ENCODE measurements at places on chromosomes 3 and 15. TPM values are rescaled to one million over a fixed set of nuclear protein-coding genes. Genes with fewer than 3 reads are reported as not detected.

DNA sequence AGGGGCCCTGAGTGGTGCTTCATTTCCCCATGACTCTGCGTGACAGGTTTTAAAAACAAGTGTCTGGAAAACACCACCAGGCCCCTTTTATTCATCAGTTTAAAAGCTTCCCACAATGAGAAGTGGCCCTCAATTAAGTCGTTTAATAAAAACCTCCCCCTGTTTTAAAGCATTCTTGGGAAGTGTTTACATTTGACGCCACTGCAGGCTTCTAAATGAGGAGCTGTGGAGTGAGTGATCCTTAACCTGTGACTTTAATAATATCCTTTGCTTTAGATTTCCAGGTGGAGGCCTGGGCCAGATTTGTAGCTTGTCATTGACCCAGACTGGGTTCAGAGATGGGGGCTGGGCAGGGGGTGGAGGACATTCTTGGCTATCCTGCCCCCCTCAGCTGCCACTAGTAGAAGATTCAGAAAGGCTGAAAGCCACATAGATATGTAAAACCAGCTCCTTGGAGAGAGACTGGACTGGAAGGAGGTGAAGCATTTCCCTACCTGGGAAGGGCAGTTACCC is 11.3 kb downstream of the CGNL1 start:
- DNase-seq: no peak

GRCh38 chr15:22979238-22980188 is 655 bp downstream of the CYFIP1 start:
- peak; percentile 48 for DNase-seq

DNA sequence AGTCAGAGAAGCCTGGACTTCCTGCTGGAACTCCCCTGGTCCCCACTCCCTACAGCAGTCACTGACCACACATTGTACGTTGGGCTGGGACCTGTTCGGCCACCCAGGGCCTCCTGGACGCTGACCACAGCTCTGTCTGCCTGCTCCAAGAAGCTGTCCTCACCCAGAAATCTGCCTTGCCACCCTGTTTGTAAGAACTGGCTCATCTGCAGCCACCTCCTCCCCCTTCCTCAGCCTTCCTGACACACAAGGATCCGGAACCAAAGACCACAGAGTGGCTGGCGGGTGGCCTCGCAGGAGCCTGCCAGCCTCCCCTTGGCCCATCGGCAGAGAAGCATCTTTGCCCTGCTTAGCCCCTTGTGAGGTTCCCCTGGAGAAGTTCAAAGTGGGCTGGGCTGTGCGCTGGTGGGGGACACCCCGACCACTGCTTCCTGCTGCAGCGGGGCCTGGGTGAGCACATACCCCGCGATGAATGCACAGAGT is 91.9 kb downstream of the PCSK6 start:
- no peak for DNase-seq

DNA sequence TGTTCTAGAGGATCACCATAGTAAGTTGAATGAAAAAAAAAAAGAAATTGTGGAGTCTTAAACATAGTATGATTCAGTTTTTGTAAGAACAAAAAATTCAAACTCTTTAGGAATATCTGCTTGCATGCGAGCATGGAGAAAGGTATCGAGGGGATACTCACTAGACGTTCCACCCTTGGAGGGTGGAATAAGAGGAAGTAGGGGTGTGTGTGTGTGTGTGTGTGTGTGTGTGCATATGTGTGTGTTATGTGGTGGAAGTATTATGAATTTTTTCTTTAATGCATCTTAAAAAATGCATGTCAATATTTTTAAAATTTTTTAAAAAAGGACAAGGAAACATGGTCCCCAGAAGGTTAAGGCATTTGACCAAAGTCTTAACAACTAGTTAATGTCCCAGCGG is 26.5 kb upstream of the SIAH2 start:
- DNase-seq: no peak

- DNase-seq: no peak
Observed at GRCh38 chr3:78022232-78022631, 982.3 kb downstream of the ROBO2 start.

DNA sequence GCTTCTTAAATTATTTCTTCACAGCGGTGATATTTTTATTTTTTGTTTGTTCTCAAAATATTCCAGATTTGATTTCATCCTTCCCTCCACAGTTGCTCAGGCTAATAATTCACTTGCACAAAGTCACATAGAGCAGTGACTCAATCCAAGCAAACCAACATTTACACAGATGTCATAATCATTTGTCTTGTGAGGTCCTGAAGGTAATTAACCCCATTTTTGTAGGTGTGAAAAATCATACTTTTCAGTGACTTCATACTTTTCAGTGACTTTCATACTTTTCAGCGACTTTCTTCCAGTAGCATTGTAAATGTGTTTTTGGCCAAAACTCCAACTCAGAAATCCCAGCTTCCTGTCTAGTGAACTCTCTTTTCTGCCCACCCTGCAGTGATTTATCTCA is 32.1 kb downstream of the CD200 start:
- no peak for DNase-seq

- no peak for DNase-seq
Observed at GRCh38 chr15:91578511-91578910, 275.0 kb upstream of the SLCO3A1 start.

DNA sequence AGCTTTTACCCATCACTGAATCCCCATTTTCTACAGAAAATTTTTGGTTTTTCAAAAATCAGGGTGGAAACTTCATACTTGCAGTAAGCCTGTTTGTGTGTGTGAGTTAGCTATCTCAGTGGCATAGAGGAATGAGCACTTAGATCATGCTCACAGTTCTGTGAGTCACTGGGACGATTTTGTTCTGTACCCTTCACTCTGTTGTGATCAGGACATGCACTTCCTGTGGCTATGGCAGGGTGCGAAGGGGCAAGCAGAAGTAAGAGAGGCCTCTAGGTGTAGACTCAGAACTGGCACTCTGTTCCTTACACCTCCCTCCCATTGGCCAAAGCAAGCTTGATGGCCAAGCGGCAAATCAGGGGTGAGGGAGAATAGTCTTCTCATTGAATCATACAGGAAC is 11.6 kb downstream of the NIPA2 start:
- DNase-seq: peak; percentile 9

DNA sequence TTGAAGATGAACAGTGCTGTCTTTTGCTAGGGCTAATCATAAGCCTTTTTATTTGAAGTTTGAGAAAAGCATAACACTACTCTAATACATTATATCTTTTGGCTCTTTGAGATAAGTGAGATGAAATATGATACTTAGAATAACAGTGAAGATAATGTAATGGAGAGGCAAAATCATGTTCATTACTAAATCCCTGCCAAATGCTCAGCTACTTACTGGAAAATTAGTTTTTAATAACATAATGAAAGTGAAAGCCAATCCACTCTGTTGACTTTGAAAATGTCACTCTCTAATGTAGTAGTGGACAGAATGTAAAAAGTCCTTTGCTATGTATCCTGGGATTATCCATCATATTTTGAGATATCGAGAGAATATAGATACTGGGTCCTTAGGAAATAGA is 35.9 kb upstream of the MYH15 start:
- no peak for DNase-seq

GRCh38 chr3:4885316-4885715 is 93.9 kb upstream of the BHLHE40 start:
- no peak for DNase-seq

DNA sequence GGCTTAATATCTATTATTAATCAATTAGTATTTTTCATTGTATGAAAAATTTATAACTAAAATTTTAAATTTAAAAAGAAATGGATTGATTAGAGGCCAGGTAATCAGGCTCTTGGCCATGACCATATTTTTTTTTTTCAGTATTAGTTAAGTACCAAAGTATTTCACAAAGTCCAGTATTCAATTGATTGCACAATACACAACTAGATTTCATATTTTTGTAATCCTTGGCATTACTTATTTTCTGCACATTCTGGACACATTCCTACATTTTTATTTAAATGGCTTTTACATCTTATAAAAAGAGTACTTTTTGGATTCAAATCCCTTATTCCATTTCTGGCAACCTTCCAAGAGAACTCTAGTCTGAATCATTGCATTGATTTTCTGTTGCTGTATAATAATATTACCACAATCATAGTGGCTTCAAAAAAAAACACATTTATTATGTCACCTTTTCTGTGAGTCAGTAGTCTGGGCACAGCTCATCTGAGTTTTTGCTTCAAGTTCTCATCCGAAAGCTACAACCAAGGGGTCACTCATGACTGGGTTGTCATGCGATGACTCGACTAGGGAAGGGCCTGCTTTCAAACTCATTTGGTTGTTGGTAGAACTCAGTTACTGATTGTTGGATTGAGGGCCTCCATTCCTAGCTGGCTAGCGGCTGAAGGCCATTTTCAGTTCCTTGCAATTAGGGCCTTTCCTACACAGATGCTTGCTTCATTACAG is 90.7 kb downstream of the CNTN6 start:
- DNase-seq: no peak

- no peak for DNase-seq
Observed at GRCh38 chr15:27127815-27128570, 157.0 kb downstream of the GABRG3 start.

GRCh38 chr15:36239509-36239908 is 339.9 kb upstream of the CDIN1 start:
- no peak for DNase-seq

GRCh38 chr3:13227315-13228165 is 154.3 kb upstream of the IQSEC1 start:
- DNase-seq: no peak

- DNase-seq: no peak
Observed at GRCh38 chr3:9088441-9089353, 125.4 kb upstream of the RAD18 start.

DNA sequence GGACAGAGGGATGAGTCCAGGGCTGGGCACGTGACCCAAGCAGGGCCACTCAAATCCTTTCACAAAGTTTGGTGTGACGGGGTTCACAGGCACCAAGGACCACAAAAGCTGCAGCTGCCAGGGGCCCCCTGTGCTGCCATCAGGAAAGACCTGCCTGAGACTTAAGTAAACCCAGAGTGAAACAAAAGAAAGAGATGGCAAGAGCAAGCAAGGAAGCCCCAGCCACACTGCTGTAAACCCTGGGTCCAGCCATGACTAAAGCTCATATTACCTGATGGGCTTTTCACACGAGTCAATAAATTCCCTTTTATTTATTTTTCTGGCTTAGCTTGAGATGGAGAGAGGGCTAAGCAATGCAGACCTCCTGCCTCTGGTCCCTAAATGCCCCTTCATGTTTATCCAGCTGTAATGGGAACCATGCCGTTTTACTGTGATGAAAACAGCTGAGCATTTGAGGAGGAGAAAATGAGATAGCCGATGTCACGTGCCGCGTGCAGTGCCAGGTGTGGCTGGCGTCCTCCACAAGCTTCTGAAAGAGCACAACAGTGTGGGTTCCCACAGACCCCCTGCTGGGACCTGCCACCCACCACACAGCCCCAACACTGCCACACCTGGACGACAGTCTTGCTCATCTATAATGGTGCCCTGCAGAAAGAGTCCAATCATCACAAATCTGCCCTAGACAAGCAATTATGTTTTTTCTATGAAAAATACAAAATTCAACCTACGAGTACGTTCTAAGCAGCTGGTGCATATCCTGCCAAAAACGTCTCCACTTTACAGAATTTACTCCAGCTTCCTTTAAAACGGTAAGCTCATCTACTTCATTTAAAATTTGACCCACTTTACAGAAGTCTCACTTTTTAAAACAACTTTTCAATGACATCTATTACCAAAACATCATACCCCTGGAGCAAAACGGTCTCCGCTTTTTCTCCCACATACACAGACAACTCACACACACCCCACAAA is 34.2 kb downstream of the ADAMTS17 start:
- DNase-seq: no peak

GRCh38 chr15:83102346-83102745 is 5.1 kb upstream of the TM6SF1 start:
- no peak for DNase-seq

DNA sequence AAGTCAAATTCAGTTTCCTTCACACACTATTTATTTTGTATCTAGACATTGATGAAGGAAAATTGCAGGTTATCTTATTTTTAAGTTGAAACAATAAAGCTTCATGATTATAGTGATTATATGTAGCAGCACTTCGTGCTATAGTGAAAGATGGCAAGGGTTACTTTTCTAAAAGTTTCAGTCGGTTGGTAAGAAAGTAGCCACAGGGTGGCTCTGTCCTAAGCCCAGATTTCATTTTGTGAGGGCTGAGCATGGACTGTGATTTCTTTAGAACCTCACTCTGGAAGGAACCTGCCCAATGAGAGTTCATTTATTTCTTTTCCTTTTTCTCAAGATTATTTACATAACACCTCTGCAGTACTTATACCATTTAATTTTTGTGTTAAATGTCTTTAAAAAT is 66.5 kb downstream of the NME9 start:
- DNase-seq: no peak

DNA sequence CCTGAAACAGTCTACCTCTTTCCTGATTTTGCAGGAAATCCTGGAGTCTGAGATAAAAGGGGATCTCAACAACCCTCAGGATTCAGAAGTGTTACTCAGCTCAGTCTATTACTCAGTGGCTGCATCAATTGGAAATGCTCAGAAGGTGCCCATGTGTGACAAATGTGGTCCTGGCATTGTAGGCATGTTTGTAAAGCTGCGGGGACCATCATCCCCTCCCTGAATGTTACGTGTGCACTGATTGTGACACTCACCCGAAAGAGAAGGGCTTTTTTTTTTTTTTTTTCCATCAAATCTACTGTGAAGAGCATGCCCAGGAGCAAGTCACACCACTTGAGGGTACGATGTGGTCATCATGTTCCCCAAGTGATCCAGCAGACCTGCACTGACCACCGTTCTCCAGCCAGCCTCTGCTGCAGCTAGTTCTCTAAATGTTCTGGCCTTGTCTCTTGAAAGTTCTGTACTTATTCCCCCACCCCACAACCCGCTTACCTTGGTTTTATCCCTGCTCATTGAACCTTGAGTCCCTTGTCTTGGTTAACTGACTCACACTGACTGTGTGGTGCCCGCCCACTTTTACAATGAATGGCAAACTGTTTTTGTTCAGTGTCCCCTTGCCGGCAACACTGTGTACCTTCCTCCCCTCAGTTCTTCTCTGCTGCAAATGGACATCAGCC is 19.8 kb downstream of the ST3GAL6 start:
- DNase-seq: peak; percentile 17

DNA sequence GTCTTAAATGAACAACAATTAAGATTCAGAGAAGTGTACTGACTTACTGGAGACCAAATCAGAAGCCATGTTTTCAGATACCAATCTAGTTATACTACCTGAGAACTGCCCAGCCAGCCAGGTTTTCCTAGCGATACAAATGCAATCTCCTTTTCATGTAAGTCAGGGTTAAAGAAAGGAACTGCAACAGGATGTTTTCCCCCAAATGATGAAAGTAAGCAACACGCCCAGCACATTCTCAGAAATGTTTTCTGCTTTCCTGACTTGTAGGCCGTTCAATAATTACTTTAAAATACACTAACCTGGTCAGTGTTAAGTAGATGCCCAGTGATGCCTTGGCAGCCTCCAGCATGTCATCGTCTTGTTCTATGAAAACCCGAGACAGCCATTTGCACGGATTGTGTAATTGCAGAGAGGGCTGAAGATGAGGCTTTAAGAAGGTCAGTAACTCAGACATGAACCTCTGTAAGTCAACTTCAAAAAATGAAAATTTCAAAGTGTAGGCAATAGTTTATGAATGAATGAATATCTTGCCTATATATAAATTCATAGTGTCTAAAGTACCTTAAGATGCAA is 30.3 kb downstream of the LINS1 start:
- no peak for DNase-seq

GRCh38 chr3:187750006-187750512 is 4.8 kb upstream of the BCL6 start:
- no peak for DNase-seq

Gene SLC51B
- not detected for total RNA-seq

Gene GUCA1C
- total RNA-seq: not detected

Gene NEK10
- total RNA-seq: 0.36 TPM

Gene ESYT3
- 1.1 TPM for total RNA-seq

Gene SNX33
- total RNA-seq: 1.5 TPM

Gene THPO
- not detected for total RNA-seq

Gene A4GNT
- total RNA-seq: not detected

Gene ITGB5
- total RNA-seq: 0.65 TPM

Gene BCL2A1
- 39.6 TPM for total RNA-seq

Measured in activated T-cell treated with anti-CD3 and anti-CD28 coated beads, Interleukin-2, amount 50 U/mL, for 72 hours (primary cell).